Omental fat pad (tissue), 4 donors: ENCODE measurements at places on chromosomes 3 and 15. TPM values are rescaled to one million over a fixed set of nuclear protein-coding genes. Genes with fewer than 3 reads are reported as not detected.

DNA sequence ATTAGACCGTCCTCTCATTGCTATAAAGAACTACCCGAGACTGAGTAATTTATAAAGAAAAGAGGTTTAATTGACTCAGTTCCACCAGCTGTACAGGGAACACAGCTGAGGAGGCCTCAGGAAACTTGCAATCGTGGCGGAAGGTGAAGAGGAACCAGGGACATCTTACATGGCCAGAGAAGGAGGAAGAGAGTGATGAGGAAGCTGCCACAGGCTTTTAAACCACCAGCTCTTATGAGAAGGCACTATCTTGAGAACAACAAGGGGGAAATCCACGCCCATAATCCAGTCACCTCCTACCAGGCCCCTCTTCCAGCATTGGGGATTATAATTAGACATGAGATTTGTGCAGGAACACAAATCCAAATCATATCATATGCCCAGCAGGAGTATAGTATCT is 138.5 kb downstream of the ALCAM start:
- DNase-seq: no peak

DNA sequence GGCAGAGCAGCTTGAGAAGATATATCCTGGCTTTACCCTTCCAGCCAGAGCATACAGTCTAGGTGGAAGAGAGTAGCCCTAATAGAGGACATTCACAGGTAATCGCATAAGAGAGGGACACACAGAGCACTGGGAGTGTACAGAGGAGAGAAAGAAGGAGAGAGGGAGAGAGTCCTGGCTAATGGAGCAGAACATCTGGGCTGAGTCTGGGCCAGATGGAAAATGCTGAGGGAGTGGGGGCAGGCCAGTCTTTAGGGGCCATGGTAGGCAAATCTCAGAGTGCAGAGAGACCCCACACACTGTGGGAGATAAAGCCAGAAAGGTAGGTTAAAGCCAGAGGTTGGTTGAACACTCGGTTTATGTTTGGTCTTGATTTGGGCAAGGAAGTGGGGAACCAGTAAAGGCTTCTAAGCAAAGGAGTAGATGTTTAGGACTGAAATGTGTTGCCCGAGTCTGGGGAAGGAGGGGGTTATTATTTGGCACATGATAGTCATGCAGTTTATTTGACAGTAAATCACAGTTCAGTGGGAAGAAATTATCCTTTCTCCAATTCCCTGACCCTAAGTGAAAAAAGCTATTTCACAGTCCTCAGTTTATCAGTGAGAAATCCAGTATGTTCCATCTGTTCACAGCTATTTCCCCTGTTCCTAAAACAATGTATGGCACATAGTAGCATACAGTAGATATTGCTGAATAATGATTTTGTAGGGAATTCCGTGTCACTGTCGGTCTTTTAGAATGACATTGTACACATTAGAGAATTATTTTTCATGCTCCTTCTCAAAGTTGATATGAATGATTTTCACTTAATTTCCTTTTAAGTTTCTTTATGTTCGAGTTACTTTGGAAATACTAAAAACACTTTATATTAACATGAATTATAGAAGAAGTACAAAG is 45.7 kb downstream of the PDHB start:
- no peak for DNase-seq

- DNase-seq: no peak
Observed at GRCh38 chr3:30608598-30608947, 2.2 kb downstream of the TGFBR2 start.

DNA sequence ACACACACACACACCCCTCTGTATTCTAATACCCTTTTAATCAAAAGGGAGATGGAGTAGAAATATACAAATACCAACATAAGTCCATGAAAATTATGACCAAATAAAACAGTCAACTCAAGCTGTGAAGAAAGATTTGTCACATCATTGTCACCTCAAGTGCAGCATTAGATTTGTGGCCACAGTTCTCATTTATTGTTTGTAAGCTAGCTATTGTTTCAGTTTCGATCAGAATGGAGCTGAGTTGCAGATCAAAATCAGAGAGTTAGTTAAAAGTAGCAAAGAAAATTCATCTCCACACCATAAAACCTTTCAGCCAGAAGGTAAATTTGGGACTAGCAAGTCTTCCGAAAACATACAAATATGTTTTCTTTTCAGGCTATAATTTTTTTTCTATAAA is 267.7 kb upstream of the LMCD1 start:
- no peak for DNase-seq

Gene WDR72
- total RNA-seq: not detected

Gene RNU5B-1
- total RNA-seq: not detected

Gene PLSCR5
- not detected for total RNA-seq

Gene ALDH1A3
- 367 TPM for total RNA-seq

GRCh38 chr15:70407955-70408354 is 310.2 kb upstream of the TLE3 start:
- DNase-seq: no peak

- DNase-seq: no peak
Observed at GRCh38 chr3:71202848-71203533, 380.5 kb downstream of the FOXP1 start.

DNA sequence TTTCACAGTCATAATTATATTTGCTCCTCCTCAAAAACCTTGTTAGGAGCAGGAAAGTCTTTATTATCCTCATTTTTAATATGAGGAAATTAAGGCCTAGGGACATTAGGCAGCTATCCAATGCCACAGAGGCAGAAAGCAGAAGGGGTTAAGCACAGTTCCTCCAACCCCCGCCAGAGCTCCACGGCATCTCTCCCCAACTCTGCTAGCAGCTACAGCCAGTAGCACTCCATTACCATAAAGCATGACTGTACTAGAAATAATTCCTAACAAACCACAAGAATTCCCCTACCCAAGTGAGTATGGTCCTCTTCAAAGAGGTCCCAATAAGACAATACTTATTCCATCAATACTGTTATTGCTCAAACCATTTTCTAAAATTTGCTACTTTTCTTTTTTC is 9.8 kb downstream of the HEG1 start:
- no peak for DNase-seq

DNA sequence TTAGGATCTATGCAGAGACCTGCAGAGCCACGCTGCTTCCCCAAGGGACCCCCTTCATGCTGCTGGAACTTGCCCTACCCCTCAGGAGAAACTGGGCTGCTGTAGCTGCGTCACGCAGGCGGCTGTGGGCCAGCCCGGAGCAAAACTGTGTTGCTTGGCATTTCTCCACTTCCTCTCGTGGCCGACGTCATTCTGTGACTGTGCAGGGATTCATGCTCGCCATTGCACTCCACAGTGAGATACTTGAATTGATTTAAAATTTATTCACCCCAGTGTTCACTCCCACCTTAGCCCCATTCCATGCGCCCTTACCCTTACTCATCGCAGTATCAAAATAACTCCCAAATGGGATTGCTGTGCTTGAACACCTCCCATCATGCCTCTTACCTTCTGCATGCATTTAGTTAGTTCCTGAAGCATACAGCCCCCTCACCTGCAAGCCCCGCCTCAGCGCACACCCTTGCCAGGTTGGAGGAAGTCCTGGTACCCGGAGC is 45.7 kb downstream of the TMEM44 start:
- DNase-seq: no peak

DNA sequence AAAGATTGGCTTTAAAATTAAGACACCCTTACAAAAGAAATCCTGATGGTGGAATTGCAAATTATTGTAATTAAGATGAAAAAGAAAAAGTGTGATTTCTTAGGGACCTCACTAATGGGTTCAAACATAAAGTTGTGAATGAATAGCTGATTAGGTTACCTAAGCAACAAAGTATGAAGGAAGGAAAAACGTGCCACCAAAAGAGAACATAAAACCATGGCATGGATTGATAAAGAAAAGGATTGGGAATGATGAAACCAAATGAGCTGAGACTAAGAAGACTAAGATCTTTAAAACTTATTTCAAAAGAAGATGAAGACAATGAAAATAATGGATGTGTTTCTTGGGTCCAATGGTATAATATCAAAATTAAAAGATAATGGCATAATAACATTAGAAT is 32.2 kb upstream of the GUCA1C start:
- no peak for DNase-seq

Gene PRSS50
- not detected for total RNA-seq

- no peak for DNase-seq
Observed at GRCh38 chr3:66415867-66416428, 84.9 kb downstream of the LRIG1 start.

DNA sequence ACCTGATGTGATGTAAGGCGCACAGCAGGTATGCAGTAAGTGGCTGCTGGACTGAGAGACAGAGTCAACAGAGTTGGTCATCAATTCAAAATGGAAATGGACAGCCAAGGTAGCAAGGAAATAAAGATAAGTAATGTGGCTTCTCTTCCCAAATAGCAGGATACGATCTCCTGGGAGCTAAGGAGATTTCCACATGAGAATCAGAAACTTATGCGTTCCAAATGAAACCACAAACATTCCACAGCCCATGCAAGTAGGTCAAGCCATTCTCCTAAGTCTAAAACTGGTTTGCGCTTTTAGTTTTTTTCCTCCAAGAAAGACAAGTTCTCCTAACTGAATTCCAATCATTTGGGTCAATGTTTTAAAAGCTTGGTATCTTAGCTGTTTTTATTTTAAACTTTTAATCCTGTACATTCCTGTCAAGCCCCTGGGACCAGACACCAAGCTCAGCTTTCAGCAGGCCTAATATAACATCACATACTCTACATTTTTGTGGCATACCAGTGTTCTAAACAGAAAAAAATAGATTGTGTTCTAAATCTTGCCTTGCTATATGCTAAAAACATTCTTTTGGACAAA is 73.7 kb upstream of the TSPAN3 start:
- no peak for DNase-seq
